ENCODE measurements at places on chromosomes 7 and 10.

DNA sequence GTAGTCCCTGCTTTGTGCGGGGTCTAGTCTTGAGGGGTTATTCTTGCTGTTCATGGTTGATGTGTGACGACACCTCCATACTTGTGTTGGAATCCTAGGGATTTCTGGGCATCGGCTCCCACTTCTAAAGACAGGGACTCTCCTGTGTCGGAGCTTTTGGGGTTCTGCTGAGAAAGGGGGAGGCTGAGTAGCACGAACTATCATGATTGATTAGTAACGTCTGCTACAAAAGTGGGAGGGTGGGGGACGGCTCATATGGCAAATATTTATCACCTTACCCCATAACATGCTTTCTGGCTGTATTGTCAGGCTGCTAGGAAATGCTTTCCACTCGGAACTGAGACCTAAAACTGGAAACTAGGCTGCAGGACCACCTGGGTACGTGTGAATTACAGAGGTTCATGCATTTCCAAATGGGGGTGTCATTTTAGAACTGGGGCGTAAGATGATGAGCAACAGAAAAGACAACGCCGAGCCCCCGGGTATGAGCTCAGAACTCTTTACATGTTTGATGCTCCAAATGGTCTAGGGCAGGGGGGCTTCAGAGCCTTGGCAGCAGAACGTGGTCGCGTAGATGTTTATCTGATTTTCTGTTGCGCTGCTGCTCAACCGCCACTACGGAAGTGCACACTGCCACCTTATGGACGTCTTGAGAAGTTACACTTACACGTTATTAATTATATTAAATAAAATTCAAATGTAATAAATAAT, 15.1 kb upstream of the NME8 start:
- peak; percentile 13 for DNase-seq

GRCh38 chr7:51428217-51428887, 111.7 kb upstream of the COBL start:
- DNase-seq: no peak

GRCh38 chr7:33578166-33578565, 327.2 kb upstream of the BMPER start:
- DNase-seq: no peak

GRCh38 chr7:54161621-54162020, 380.6 kb upstream of the VSTM2A start:
- no peak for DNase-seq

DNA sequence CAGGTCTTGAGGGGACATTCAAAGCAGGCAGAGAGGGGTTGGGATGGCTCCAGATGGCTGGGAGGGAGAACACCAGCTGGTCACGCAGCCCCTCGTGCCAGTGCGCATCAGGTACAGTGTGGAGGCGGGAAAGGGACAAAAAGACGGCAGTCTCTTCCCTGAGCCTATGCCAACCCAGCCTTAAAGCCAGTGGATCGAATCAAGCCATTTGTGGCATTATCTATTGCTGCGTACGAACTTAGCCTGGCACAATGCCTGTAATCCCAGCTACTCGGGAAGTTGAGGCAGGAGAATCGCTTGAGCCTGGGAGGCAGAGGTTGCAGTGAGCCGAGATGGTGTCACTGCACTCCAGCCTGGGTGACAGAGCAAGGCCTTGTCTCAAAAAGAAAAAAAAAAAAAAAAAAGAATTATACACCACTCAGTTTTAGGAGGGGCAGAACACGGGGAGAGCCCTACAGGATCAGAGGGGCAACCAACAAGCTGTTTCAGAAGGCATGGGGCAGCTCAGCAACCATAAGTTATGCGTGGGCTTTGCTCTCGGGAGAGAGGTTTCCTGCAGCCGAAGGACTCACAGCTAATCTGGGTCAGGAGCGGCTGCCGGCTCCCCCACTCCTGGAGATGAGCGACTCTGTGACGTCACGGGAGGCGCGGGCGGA, 356 bp upstream of the NDUFB2 start:
- DNase-seq: peak; percentile 92

- peak; percentile 26 for DNase-seq
Observed at GRCh38 chr10:31930023-31930751, 1.6 kb upstream of the ARHGAP12 start.

- DNase-seq: no peak
Observed at GRCh38 chr10:118028619-118029018, 18.1 kb downstream of the RAB11FIP2 start.

GRCh38 chr7:50864694-50865093, 82.0 kb upstream of the GRB10 start:
- no peak for DNase-seq

GRCh38 chr7:101277155-101277554, 32.3 kb upstream of the FIS1 start:
- no peak for DNase-seq

DNA sequence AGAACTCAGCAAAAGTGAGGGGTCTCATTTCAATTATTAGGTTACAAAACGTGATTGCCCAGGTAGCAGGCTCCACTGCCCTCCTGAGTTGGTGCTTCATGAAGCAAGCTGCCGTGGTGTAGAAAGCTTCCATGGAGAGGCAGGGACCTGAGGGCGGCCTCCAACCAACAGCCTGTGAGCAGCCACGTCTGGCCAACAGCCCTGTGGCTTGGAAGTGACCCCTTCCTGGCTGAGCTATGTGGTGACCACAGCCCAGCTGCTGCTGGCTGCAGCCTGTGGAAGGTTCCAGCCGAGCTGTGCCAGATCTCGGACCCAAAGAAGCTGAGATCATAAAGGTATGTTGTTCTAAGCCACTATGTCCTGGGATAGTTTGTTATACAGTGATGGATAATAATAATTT, 122.5 kb upstream of the KLF6 start:
- DNase-seq: no peak

GRCh38 chr7:29642494-29643155, 79.0 kb downstream of the PRR15 start:
- DNase-seq: peak; percentile 55

- DNase-seq: peak; percentile 88
Observed at GRCh38 chr10:23331567-23332301, 12.9 kb downstream of the C10orf67 start.

DNA sequence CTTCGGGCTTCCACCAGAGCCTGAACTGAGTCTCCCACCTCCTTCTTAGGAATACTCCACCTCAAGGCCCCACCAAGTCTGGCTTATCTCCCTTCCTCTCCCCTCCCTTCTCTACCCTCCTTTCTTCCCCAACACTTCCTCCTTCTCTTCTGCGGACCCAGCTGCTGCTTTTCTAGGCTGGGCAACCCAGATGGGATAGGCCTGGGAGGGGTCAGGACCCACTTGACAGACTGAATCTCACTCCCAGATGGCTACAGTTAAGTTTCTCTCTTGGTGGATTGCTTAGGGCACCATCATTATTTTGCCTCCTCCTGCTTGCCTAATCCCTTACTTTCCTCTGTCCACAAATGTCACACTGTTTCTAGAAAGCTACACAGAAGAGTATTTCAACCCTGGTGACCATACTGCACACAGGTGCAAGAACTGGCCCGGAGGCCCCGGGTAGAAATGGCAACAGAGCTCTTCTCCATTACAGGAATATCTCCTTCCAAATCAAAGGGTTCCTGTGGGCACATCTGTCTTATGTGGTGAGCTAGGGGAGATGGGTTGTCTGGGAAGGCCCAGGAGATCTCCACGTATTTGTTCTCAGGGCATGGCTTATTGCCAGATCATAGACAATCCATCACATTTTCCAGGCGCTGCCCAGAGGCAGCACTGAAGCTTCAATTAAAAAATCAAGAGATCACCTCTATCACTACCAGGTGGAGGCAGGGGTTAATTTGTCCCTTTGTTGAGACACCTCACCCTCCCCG, 5.1 kb upstream of the HOXA11 start:
- peak; percentile 45 for DNase-seq

DNA sequence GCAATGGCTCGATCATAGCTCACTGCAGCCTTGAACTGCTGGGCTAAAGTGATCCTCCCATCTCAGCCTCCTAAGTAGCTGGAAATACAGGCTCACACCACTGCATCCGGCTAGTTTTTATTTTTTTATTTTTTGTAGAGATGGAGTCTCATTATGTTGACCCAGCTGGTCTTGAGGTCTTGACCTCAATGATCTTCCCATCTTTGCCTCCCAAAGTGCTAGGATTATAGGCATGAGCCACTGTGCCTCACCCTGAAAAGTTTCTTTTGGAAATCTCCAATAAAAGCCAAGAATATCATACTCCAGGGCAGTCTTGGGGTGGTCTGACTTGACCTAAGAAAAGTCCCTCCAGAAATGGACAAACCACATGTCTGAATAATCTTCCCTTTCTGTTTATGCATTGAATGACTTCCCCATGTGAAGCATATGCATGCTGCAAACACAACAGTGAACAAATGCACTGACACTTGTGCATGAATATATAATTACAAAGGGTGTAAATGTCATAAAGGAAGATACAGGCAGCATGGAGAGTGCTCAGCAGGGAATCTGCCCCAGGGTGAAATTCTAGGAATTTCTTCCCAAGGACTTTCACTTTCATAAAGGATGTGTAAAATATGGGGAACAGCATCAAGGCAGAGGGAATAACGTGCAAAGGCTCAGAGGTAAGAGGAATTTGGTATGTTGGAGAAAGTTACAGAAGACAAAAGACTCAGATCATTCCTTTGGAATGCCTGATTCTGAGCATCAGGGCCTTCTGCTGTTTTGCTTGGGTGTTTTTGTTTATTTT, 142.4 kb upstream of the LYZL1 start:
- peak; percentile 39 for DNase-seq

DNA sequence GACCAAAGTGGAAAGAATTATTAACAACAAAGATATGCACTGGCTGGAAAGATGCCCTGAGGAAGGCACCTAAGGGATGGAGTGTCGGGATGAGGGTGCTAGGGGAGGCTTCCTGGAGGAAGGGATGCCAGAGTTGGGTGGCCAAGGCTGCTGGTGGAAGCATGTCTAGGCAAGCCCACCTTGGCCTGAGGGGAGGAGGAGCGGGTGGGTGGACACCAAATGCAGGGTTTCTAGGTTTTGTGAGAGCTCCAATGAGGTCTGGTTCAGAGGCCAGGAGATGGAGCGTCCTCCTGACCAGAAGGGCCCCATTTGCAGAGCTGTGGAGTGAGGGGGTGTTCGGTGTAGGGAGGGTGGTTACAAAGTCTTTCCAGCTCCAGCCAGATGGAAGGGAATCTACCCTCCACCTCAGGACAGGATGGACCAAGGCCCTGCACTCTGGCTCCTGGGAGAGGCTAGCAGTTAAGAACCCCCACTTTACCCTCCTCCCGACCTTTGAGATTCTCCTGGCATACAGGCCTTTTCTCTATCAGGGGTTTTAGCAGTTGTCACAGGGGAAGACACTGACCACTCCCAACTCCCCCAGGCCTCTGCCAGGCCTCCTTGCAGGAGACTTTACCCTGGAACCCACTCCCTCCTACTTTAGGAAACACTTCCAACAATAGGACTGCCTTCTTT, 3.0 kb upstream of the DDIT4 start:
- no peak for DNase-seq

DNA sequence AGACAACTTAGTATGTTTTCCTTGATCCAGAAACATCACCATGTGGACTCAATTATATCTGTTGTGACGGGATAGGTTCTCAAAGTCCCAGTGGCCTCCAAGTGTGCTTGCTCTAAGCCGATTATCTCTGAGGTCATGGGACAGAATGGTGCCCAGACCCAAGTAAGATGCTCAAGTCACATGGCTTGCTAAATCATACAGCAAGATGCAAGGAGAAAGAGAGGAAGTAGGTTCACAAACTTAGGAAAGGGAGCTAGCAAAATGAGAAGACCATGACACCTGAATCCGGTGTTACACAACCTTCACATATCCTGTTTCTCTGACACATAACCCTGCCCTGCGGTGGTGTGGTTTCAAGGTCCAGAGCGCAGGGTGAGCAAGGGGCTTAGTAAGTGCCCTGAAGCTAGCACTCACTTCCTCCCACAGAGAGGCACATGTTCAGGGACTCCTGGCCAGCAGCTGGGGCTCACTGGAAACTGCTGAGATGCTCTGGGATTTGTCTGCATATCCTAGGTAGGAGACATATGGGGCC, 590.9 kb upstream of the ANKRD30A start:
- DNase-seq: peak; percentile 83

DNA sequence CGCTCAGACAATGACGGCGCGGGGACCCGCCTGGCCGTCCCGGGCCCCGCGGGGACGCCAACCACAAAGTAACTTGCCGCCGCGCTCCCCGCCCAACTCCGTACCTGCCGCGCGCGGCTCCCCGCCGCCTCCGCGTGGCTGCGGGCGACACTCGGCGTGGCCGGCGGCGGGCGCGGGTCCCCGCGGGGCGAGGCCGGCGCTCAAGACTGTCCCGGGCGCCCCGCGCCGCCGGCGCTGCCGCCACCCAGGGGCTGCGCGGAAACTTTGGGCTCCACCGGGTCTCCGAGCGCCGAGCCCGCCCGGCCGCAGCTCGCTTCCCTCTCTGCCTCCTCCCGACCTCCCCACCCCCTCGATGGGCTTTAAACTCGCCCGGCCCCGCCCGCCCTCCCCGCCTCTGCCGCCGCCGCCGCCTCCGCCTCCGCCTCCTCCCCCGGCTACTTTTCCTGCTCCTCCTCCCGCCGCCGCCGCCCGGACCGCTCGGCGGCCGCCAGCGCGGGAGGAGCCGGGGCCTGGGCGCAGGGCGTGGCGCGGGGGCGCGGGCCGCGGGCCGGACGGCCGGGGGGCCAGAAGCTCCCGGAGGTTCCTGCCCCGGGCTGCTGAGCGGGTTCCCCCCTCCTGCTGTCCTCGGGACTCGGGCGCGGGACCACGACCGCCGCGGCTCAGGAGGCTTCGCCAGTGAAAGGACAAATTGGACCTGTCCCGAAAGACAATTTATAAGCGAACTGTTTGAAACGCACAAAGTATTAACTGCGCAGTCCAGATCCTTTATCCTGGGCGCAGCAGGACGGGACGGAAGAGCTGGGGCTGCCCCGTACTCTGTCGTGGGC, 10.6 kb upstream of the GRB10 start:
- DNase-seq: peak; percentile 65

- no peak for DNase-seq
Observed at GRCh38 chr10:73981812-73982211, 16.1 kb upstream of the VCL start.

DNA sequence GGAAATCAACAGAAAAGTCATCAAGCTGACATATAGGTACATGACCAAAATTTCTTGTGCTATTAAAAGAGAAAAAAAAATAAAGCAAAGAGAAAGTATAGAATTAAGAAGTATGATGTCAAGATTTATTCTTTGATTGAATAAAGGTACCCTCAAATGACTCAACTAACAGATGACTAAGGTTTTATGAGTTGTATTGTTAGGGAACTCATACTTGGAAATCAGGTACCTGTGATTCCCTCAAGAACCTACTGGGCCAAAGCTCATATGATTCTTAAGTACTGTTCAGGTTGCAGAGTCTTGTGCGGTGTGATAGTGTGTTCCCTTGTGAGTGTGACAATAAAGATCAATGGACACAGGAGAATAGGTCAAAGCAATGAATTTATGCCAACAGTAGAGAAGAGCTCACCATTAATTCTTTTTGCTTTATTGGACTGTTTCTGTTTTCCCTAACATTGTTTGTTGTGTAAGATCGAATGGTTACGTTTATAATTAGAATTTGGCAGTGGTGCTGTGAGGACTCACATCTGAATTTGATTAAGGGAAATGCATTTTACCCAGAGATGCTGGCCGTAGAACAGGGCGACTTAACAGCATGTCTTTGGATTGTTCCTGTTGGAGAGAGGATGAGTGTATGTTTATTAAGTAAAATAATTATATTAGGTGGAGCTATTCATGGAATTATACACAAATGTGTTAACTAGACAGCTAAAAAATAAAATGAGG, 293.2 kb upstream of the SEMA3D start:
- peak; percentile 28 for DNase-seq

GRCh38 chr10:118571123-118571522, 24.3 kb downstream of the PRLHR start:
- peak; percentile 21 for DNase-seq

GRCh38 chr7:156014808-156015207, 202.5 kb upstream of the SHH start:
- DNase-seq: no peak

All from EL (cell line).